Stimulated activated memory B cell treated with anti-CD40 and anti-IgM and Interleukin-4, amounts not matched to agents 10 μg/mL and 1 μg/mL and 100 μg/mL, for 72 hours (primary cell): ENCODE measurements at places on chromosomes 16 and 17.

DNA sequence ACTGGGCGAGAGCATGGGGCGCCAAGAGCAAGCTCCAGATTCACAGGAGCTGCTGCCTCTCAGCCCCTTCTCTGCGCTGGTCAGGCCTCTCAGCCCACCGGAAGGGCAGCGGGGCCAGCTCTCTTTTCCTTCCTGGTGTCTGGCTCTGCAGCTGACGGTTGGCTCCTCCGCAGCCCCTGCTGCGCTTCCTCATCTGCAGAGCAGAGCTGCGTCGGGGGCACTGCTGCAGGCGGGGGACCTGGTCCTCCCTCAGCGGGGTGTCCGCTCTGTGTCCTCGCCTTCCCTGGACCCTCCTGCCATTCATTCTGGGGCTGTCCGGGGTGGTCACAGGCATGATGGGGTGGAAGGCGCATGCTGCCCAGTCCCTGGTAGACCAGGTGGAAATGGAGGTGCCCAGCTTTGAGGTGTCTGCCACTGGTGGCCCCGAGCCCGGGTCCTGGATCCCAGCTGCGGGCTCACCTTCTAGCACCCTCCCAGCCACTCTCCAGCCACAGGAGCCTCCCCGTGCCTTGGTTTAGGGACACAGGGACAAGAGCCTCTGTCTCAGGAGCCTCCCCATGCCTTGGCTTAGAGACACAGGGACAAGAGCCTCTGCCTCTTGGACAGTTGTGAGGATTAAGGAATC is 84.8 kb downstream of the IRF8 start:
- no peak overlapping the region for H3K4me3 ChIP-seq
- peak overlapping the region; percentile 85 for H3K27ac ChIP-seq
- H3K36me3 ChIP-seq = no peaks in the 10 kb centered on the region
- no peaks in the 10 kb centered on the region for H3K27me3 ChIP-seq
- ATAC-seq = no peak

- H3K36me3 ChIP-seq = peaks cover 24% of the 10 kb centered on the region
- H3K4me3 ChIP-seq = no peak overlapping the region
- peaks cover 14% of the 10 kb centered on the region for H3K4me1 ChIP-seq
- no peak overlapping the region for H3K27ac ChIP-seq
- H3K27me3 ChIP-seq = no peaks in the 10 kb centered on the region
Observed at GRCh38 chr17:29909236-29910003, 20.6 kb downstream of the SSH2 start.

DNA sequence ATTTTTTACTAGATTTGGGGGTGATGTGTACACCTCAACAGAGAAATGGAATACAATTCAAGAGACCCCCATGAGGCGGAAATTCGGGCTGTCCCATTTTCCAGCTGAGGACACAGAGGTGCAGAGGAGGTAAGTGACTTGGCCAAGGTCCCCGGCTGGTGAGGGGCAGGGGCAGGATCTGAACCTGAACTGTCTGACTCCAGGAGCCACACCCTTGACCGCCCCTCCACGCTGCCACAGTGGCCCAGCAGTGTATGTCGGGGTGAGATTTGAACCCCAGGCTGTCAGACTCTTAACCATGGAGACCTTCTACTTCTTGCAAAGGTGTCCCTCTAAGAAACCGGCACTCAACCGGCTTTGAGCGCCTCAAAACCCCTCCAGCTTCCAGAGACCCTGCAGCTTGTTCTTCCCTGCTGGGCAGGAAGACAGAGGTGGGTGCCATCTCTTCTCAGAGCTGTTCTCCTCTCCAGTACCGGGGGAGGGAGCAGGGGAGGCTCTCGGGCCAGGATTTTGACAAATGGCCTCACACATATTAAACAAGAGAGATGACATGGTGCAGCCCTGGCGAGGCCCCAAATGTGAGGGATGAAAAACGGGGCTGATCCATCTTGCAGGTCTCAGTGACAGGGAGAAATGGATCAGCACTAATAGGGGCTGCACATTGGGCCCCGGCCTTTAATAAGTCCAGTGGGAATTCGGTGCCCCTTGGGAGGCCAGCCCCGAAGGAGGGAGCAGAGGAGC is 222.3 kb downstream of the GSG1L start:
- H3K27ac ChIP-seq = no peak overlapping the region
- no peak overlapping the region for H3K4me3 ChIP-seq
- H3K36me3 ChIP-seq = no peaks in the 10 kb centered on the region
- no peaks in the 10 kb centered on the region for H3K4me1 ChIP-seq
- ATAC-seq = no peak
- H3K27me3 ChIP-seq = peaks cover 40% of the 10 kb centered on the region

GRCh38 chr17:64599187-64599676 is 62.9 kb downstream of the SMURF2 start:
- H3K27ac ChIP-seq = peak overlapping the region; percentile 86
- peak; percentile 96 for ATAC-seq
- H3K4me1 ChIP-seq = peaks cover 23% of the 10 kb centered on the region
- peaks cover 10% of the 10 kb centered on the region for H3K36me3 ChIP-seq
- H3K27me3 ChIP-seq = no peaks in the 10 kb centered on the region

GRCh38 chr17:37802061-37802595 is 57.3 kb upstream of the HNF1B start:
- H3K27ac ChIP-seq = no peak overlapping the region
- H3K4me1 ChIP-seq = peaks cover 18% of the 10 kb centered on the region
- H3K4me3 ChIP-seq = no peak overlapping the region
- no peak for ATAC-seq
- H3K27me3 ChIP-seq = no peaks in the 10 kb centered on the region

- H3K36me3 ChIP-seq = no peaks in the 10 kb centered on the region
- ATAC-seq = peak; percentile 45
- no peak overlapping the region for H3K4me3 ChIP-seq
Observed at GRCh38 chr17:41212524-41213169, 13.8 kb upstream of the KRTAP9-2 start.

DNA sequence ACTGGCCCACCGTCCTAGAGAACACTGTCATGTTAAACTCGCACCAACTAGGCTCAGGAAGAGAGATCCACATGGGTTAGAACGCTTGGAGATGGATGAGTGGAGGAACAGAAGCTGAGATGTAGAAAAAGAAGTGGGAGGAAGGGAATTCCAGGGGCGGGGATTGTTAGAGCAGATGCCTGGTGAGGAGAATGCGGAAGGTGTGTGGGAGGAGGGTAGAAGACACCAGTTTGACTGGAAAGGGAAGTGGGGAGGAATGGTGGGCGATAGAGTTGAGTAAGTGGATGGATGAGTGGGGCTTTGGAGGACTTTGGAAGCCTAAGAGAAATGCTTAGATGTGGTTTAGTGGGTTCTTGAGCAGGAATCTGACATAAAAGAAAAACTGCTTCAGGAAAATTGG is 37.4 kb downstream of the DHX38 start:
- no peaks in the 10 kb centered on the region for H3K27me3 ChIP-seq
- H3K27ac ChIP-seq = no peak overlapping the region
- no peak for ATAC-seq
- H3K4me1 ChIP-seq = no peaks in the 10 kb centered on the region

- no peak for ATAC-seq
- H3K4me3 ChIP-seq = no peak overlapping the region
- H3K27ac ChIP-seq = no peak overlapping the region
- no peaks in the 10 kb centered on the region for H3K36me3 ChIP-seq
Observed at GRCh38 chr17:76674600-76674999, 31.0 kb upstream of the ST6GALNAC1 start.

DNA sequence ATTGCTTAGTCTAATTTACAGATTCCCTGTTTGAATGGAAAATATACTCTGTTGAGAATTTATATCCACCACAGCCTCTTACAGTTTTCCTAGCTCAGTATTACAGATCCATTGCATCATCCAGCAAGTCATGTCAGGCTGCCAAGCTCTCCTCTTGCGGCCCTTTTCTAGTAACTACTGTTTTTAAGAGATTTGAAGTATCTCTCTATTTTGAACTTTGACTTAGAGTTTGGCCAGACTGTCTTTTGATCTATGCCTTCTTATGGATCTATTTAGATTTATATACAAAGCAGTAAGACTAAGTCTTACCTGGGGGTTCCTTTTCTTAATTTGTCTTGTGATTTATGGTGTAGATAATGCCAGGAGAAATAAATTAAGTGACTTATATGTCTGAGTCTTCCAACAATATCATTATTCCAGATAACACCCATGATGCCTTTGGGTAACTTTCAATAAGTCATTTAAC is 53.1 kb upstream of the ABCC11 start:
- no peak for ATAC-seq
- H3K4me3 ChIP-seq = no peak overlapping the region
- no peak overlapping the region for H3K27ac ChIP-seq
- H3K4me1 ChIP-seq = no peaks in the 10 kb centered on the region

GRCh38 chr17:13597723-13598347 is 3.9 kb downstream of the HS3ST3A1 start:
- H3K27me3 ChIP-seq = peaks cover 67% of the 10 kb centered on the region
- H3K4me3 ChIP-seq = no peak overlapping the region
- H3K36me3 ChIP-seq = no peaks in the 10 kb centered on the region
- ATAC-seq = no peak
- H3K4me1 ChIP-seq = peaks cover 9% of the 10 kb centered on the region

- peak; percentile 93 for ATAC-seq
- H3K27ac ChIP-seq = peak overlapping the region; percentile 42
- H3K27me3 ChIP-seq = no peaks in the 10 kb centered on the region
- H3K4me1 ChIP-seq = peaks cover 37% of the 10 kb centered on the region
Observed at GRCh38 chr17:63646488-63646806, 24.2 kb downstream of the MAP3K3 start.

- peak; percentile 92 for ATAC-seq
- peaks cover 20% of the 10 kb centered on the region for H3K36me3 ChIP-seq
- peak within 1 kb of the TSS; percentile 77 for H3K27ac ChIP-seq
- H3K27me3 ChIP-seq = no peaks in the 10 kb centered on the region
- peak within 1 kb of the TSS; percentile 89 for H3K4me3 ChIP-seq
Observed at GRCh38 chr16:22206013-22206841, at the start of gene EEF2K. TSS of gene EEF2K (plus strand) at chr16:22206278. CDS start at chr16:22225730, 19,452 bp downstream.

GRCh38 chr16:88068476-88069396 is 117.5 kb downstream of the BANP start:
- H3K36me3 ChIP-seq = peaks cover 43% of the 10 kb centered on the region
- H3K27me3 ChIP-seq = no peaks in the 10 kb centered on the region
- peaks cover 48% of the 10 kb centered on the region for H3K4me1 ChIP-seq
- peak overlapping the region; percentile 58 for H3K4me3 ChIP-seq

GRCh38 chr16:86740906-86741799 is 162.8 kb downstream of the FOXL1 start:
- H3K4me3 ChIP-seq = no peak overlapping the region
- no peak for ATAC-seq
- H3K27me3 ChIP-seq = peaks cover 68% of the 10 kb centered on the region
- H3K4me1 ChIP-seq = no peaks in the 10 kb centered on the region

- H3K27ac ChIP-seq = peak overlapping the region; percentile 48
- no peaks in the 10 kb centered on the region for H3K27me3 ChIP-seq
- H3K4me1 ChIP-seq = peaks cover 78% of the 10 kb centered on the region
- H3K4me3 ChIP-seq = no peak overlapping the region
- no peaks in the 10 kb centered on the region for H3K36me3 ChIP-seq
Observed at GRCh38 chr17:40611840-40612474, 35.7 kb downstream of the SMARCE1 start.

GRCh38 chr17:61321344-61321743 is 78.3 kb upstream of the TBX2 start:
- ATAC-seq = no peak
- H3K27ac ChIP-seq = no peak overlapping the region
- no peak overlapping the region for H3K4me3 ChIP-seq
- no peaks in the 10 kb centered on the region for H3K27me3 ChIP-seq

DNA sequence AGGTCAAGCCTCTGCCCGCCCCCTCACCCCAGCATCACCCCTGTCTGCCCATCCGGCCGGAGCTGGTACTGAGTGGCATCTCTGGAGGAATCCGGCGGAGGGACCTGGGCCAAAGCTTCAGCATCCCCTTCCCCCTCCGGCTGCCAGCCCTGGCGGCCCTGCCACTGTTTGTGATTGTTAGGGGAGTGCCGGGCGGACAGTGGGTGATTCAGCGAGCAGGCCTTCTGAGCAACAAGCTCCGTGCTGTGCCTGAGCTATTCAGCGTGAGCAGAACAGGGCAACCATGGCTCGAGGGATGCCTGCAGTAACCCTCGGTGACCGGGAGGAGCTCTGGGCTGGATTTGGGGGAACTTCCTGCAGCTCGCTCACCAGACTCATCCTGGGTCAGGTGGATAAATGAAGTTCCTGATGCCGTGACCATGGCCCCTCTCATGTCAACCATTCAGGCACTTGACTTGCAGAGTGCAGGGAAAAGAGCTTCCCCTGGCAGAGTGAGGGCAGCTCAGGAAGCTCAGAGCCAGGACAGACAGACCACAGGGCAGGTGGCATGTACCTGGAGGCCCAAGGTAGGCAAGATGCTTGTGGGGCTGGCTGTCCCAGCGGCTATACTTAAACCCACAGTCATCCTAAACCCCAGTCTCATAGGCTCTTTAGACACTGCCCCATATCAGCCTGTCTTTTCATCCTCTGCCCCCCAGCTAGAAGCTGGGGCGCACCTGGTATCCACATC is 24.3 kb upstream of the MLKL start:
- no peak for ATAC-seq
- no peaks in the 10 kb centered on the region for H3K27me3 ChIP-seq
- peaks cover 17% of the 10 kb centered on the region for H3K36me3 ChIP-seq
- peaks cover 5% of the 10 kb centered on the region for H3K4me1 ChIP-seq
- H3K4me3 ChIP-seq = no peak overlapping the region
- no peak overlapping the region for H3K27ac ChIP-seq

GRCh38 chr17:77375917-77376651 is 235.3 kb downstream of the SEC14L1 start:
- H3K4me1 ChIP-seq = peaks cover 58% of the 10 kb centered on the region
- H3K27ac ChIP-seq = peak overlapping the region; percentile 1
- ATAC-seq = no peak
- H3K4me3 ChIP-seq = peak overlapping the region; percentile 10

GRCh38 chr17:66531851-66532295 is 229.5 kb downstream of the PRKCA start:
- H3K27ac ChIP-seq = no peak overlapping the region
- peaks cover 10% of the 10 kb centered on the region for H3K27me3 ChIP-seq
- no peak for ATAC-seq
- no peak overlapping the region for H3K4me3 ChIP-seq

- peaks cover 36% of the 10 kb centered on the region for H3K36me3 ChIP-seq
- H3K27me3 ChIP-seq = no peaks in the 10 kb centered on the region
- no peak overlapping the region for H3K4me3 ChIP-seq
- no peak for ATAC-seq
- peaks cover 16% of the 10 kb centered on the region for H3K4me1 ChIP-seq
Observed at GRCh38 chr16:2083409-2083808, 35.6 kb downstream of the TSC2 start.

GRCh38 chr16:4517812-4518680 is 20.5 kb downstream of the CDIP1 start:
- H3K27ac ChIP-seq = no peak overlapping the region
- H3K36me3 ChIP-seq = peaks cover 12% of the 10 kb centered on the region
- H3K4me3 ChIP-seq = no peak overlapping the region

- H3K27me3 ChIP-seq = peaks cover 10% of the 10 kb centered on the region
- H3K27ac ChIP-seq = no peak overlapping the region
- no peaks in the 10 kb centered on the region for H3K36me3 ChIP-seq
- ATAC-seq = no peak
Observed at GRCh38 chr16:57775661-57776469, 26.4 kb downstream of the KIFC3 start.

- H3K4me3 ChIP-seq = no peak overlapping the region
- H3K27me3 ChIP-seq = no peaks in the 10 kb centered on the region
- no peaks in the 10 kb centered on the region for H3K36me3 ChIP-seq
- no peak for ATAC-seq
Observed at GRCh38 chr17:31591924-31592323, 200.4 kb downstream of the RAB11FIP4 start.
